ENCODE measurements at places on chromosomes 1 and 21.

GRCh38 chr1:19427087-19427781 lies 58.1 kb downstream of the CAPZB start:
- no peak for DNase-seq

- no peak for DNase-seq
These were observed 24.3 kb downstream of the F13B start for GRCh38 chr1:197042676-197043341.

DNA sequence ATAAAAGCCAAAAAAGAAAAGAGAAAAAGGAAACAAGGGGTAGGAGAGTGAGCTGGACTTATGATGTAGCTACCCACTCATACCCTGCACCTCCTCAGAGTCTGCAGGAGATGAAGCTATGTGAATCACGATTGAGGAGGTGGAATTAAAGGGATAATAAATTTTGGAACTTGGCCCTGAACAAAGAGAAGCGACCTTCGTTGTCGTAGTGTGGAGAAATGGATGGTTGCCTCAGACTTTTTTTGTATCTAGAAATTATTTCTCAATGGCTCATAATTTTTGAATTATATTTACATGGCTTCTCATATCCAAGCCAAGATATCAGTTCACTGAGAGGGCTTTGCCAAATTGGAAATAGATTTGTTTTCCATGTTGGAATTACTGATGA lies 37.8 kb upstream of the SIPA1L2 start:
- DNase-seq = no peak

- no peak for DNase-seq
These were observed 28.5 kb upstream of the SCCPDH start for GRCh38 chr1:246695666-246696065.

- peak; percentile 95 for DNase-seq
These were observed 156.8 kb downstream of the LEPR start for GRCh38 chr1:65577278-65577677.

DNA sequence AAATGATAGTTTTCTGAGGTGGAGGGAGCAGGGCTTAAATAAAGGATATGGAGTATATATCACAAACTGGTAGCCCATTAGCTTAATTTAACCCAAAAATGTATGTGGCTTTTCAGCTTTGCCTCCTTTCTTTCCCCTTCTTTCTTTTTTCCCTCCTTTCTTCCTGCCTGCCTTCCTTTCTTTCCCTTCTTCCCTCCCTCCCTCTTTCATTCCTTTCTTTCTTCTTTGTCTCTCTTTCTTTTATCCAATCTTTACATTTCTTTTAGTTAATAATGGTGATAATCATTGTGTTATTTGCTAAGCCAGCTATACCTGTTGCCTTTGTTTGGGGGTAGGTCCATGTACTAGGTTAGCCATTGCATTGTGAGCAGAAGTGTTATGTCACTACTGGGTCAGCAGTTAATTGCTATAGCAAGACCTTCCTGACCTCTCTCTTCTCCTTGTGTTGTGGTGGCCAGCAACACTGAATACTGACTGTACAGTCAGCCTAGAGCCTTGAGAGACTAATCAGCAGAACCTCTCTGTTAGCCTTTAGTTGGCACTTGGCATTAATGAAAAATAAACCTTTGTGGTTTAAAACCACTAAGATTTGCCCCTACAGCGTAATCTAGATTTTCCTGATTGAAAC lies 5.1 kb downstream of the GORAB start:
- DNase-seq = no peak

DNA sequence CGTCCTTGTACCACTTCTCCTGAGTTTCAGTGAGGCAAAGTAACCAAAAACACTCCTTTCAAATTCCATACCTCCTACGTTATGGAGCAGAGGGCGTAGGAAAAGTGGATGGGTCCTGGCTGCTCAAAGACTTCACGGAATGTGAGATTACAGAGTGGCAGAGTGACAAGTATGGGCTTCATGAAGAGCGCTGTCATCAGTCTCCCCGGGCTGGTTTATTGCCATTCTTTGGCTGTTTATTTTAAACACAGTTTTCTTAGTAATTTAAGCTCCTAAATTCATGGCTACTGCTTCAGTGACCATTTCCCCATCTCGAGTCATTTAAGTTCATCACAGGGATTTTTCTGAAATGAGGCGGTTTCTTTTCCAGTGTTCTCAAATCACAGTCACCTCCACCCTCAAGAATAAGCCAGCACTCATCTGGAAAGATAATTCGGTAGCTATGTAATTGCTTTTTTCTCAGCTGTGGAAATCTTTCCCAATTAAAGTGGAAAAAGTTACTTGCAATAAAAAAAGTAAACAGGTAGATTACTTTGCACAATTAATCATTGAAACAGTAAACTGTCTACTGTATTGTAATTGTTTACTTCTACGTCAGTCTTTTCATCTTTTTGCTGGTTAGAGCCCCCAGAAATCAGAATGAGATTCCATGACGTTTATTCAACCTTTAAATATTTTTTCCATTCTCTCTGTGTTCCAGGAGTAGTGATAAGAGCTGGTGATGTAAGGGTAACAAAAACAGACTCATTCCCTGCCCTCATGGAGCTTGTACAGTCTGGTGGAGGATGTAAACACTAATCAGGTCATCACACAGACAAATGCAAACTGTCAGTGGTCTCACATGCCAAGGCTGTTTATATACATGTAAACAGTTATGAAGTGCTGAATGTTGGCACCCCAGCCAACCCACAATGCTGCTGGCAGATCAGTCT lies 3.0 kb upstream of the SMYD2 start:
- DNase-seq = no peak

DNA sequence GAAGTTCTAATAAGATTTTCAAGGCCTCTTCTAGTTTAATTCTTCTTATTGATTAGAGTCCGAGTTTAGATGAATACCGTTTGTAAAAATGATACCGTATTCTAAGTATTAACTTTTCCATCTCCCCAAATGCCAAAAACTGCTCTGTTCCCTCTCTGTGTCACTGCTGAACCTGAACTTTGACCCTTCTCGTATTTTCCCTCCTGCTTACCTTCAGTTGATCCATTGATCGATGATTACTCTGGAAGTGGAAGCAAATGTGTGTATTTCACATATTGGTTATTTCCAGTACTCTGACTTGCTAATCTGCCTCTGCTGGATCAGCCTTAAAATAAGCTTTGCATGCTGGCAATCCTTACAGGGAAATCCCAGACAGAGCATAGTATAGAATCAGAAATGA lies 68.5 kb downstream of the KIF1B start:
- DNase-seq = no peak

GRCh38 chr1:67785847-67786753 lies 47.2 kb downstream of the GNG12 start:
- no peak for DNase-seq

- DNase-seq = no peak
These were observed 5.7 kb downstream of the ZBTB40 start for GRCh38 chr1:22457345-22457744.

- DNase-seq = no peak
These were observed 22.3 kb upstream of the LRP8 start for GRCh38 chr1:53349968-53350852.

GRCh38 chr1:20095564-20096434 lies 23.5 kb downstream of the PLA2G2D start:
- no peak for DNase-seq

- no peak for DNase-seq
These were observed 71.2 kb downstream of the CASZ1 start for GRCh38 chr1:10724948-10725847.

DNA sequence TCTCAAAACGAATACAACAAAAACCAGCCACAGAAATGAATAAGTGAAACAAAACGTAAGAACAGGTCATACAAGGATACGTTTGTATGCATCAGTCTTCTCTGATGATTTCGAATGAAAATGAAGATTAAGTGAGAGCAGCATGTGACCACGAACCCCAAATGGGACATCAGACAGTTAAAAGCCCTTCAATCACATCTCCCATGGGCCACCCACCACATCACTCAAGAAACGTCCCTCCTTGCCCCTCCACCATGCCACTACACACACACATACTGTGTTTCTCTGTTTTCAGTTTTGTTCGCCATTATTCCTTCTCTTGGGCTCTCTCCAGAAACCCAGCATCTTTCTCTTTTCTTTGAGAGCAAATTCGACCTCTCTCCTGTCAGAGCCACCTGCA lies 355.6 kb upstream of the KAZN start:
- no peak for DNase-seq

DNA sequence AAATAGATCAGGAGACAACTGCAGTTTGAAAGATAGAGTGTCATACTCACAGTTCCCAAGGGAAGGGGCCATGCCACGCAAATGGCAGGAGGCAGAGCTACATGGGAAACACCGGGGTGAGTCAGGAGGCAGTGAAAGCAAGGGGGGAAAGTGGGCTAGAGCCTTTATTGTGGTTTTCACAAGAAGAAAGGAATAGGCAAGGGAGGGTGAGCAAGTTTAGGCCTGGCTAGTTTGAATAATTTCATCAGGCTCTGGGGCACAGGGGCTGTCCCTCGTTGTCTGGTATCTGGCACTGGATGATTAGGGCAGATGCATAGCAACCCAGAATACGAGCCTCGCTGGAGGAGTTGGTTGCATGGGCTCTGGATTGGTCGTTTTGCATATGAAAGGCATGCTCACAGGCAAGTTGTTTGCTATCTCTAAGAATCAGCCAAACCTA lies 17.0 kb upstream of the ITLN2 start:
- DNase-seq = peak; percentile 32

GRCh38 chr21:42969193-42969600 lies 5.2 kb upstream of the PKNOX1 start:
- DNase-seq = peak; percentile 54

- DNase-seq = no peak
These were observed 14.1 kb downstream of the ROR1 start for GRCh38 chr1:63787875-63788274.

DNA sequence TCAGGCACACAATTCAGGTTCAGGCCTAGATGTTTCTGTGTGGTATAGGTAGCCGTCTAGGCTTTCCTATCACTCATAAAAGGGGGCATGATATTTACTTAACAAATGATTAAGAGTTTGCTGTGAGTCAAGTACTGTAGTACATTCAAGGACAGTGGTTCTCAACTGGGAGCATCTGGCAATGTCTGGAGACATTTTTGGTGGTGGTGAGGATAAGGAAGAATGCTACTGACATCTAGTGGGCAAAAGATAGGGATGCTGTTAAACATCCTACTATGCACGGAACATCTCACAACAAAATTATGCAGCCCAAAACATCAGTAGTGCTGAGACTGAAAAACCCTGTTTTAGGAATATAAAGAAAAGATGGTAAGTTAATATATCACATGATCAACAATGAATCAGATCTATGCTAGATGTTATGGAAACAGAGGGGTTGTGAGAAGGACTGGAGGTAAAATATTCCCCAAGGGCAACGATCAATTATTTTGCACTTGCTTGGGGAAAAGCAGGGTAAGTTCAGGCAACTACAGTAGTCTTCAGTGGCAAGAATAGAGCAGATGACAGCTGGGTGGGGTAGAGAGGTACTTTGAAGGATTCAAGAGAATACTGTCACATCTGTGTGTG lies 4.9 kb downstream of the DNTTIP2 start:
- DNase-seq = peak; percentile 77

GRCh38 chr1:119799599-119800177 lies 11.6 kb downstream of the REG4 start:
- DNase-seq = no peak

- no peak for DNase-seq
These were observed 27.1 kb upstream of the RERE start for GRCh38 chr1:8844501-8845006.

DNA sequence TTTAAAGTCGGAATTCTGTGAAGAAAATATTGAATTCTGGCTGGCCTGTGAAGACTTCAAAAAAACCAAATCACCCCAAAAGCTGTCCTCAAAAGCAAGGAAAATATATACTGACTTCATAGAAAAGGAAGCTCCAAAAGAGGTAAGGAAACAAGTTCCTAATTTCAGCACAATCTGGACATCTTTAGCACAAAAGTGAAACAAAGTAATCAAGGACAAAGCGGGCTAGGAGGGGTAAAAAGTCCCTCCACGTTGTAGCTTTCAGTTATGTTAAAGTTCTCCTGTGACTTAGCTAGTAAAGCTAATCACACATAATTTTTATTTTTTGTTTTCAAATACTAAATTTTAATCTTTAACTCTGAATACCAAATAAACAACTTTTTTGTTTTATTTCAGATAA lies 2.2 kb downstream of the RGS2 start:
- DNase-seq = no peak

DNA sequence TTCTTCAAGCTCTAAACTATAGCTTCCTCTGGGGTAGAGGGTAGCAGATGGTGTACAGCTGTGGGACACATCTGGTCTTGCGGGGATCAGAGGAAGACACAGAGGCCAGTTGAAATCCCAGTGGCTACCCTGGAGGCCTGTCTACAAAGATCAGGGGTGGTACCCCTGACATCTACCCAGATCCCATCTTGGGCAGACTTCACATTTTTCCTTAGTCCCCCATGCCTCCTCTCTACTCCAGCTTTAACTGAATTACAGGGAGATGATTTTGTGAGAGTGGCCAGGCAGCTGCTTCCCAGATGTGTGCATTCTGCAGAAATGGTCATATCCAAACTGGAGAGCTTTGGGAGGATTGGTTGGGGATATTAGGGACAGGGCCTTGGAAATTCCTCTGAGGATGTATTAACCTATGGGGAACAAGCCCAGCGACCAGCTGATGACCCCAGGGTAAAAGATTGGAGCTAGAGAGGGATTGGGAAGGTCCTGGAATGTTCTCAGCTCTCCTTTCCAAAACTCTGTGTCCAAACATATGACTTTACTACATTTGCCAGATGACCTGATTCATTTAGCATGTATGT lies 9.6 kb upstream of the CD34 start:
- DNase-seq = no peak

- no peak for DNase-seq
These were observed 89.2 kb downstream of the ADARB1 start for GRCh38 chr21:45163413-45164123.

DNA sequence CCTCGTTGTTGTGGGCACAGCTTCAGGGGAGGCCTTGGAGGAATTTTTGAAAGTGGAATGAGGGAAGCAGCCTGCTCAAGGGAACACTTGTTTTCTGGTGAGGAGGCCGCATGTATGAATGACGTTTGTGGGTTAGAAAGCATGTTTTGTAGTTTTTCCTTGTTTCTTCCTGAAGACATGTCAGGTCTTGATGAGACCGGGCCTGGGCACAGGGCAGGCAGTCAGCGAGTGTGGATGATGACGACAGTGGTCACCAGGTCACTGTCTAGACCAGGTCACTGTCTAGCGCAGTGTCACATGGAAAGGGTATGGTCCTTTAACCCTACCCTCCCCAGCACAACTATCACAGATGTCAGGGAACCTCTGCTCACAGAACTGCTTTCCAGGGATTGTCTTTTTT lies 7.3 kb downstream of the PSEN2 start:
- DNase-seq = no peak
